ENCODE measurements at places on chromosomes 1 and 21.

- no peak for DNase-seq
These were observed 63.6 kb downstream of the GADD45A start for GRCh38 chr1:67748630-67749029.

DNA sequence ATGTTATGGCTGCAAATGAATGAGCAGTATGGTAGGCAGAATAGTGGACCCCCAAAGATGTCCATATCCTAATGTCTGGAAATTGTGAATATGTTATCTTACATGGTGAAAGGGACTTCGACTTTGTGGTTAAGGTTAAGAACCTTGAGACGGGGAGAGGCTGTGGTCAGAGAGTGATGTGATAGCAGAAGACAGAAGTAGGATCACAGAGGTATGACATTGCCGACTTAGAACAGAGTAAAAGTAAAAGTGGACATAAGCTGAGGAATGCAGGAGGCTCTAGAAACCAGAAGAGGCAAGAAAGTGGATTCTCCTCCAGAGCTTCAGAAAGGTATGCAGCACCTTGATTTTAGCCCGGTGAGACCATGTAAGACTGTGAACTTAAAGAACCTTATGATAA lies 74.6 kb downstream of the CTH start:
- DNase-seq = no peak

GRCh38 chr1:1004780-1005697 lies 5.1 kb upstream of the HES4 start:
- no peak for DNase-seq

DNA sequence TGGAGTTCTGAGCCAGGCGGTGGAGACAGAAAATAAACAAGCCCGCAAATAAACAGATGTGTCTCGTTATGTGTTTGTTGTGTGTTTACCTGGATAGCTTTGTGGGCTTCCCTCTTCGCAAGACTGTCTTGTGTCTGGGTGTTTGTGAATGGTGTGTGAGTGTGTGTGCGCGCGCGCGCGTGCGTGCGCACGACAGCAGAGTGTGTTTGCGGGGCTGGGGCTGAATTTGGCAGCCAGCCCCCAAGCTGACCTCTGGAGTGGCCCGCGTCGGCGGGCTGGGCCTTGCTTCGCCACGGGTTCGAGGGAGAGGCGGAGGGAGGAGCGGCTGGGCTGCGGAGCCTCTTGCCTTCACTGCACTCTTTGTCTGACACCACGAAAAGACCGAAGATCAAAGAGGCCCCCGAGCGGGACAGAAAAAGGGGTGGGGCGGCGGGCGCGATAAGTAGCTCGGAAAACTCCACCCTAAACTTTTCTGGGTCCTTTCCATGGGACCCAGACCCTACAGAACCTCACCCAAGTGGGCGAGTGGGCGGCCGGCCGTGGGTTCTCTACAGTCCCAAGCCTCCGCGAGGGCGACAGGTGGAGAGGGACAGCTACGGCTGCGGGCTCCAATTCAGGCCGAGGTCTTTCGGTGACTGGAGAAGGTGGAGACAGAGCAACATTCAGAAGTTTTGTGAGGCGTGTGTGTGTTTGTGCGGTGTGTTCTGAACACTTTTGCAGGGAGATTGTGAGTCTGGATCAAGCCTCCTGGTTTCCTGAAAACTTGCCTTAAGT lies 14.5 kb downstream of the PAX7 start:
- DNase-seq = no peak

DNA sequence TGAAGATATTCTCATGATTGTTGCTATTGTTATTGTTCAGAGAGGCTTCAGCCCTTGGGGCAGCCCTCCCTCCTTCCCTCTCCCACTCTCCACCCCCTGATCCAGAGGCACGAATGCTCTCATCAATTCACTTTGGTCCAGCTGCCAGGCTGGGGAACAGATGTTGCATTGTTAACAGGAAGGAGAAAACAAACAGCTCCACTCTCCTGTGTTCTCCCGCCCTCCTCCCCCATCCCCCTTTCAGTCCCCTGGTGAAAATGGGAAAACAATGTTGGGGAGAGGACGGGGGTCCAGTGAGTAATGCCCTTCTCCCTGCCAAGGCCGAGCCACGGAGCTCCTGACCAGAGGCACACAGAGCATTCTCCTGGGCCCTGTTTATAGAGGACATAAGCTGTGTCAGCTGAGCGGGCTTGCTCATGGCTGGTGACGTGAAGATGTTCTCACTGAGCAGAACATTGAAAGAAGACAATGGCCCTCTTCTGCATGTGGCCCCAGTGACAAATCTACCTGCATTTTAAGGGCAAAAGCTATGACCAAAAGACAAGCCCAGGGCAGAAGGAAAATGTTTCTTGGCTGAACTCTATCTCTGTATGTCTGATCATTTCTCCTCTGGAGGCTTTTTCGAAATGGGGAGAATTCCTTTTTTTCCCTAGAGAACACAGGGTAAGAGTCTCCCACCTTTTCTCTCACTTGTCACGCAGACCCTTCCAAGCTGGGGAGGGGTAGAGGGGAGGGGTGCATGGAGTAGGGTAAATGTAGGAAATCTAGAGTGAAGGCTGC lies 111.7 kb downstream of the GLUL start:
- DNase-seq = no peak

GRCh38 chr1:168179438-168180147 lies 831 bp downstream of the TIPRL start:
- DNase-seq = no peak

DNA sequence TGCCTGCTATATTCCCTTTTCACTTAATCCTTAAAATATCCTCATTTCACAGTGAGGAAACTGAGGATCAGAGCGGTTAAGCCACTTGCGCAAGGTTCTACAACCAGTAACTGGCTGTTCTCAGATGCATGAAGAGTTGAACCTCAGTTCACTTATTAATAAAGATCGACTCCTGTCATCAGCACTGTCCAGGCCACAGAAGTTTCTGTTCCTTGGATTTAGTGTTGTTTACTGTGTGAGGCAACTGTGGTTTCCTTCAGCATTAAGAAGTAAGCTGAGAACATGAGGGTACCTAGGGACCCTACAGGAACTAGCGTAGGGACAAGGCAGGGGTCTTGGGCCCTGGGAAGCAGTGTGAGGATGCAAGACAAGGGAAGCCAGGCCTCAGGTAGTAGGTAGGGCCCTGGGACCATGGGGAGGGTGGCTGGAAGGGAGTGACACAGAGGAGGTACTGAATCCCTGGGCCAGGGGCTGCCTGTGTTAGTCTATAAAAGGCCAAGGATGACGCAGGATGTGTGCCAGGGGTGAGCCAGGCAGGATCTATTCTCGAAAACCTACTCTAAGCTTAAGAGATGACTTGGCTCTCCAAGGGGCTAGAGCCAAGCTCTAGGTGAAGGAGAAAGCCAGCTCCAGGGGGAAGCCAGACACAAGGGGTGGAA lies 181.2 kb upstream of the CSF3R start:
- no peak for DNase-seq

GRCh38 chr1:30778154-30778978 lies 20.8 kb upstream of the LAPTM5 start:
- no peak for DNase-seq

- DNase-seq = no peak
These were observed 15.6 kb upstream of the CSF1 start for GRCh38 chr1:109894823-109895719.

DNA sequence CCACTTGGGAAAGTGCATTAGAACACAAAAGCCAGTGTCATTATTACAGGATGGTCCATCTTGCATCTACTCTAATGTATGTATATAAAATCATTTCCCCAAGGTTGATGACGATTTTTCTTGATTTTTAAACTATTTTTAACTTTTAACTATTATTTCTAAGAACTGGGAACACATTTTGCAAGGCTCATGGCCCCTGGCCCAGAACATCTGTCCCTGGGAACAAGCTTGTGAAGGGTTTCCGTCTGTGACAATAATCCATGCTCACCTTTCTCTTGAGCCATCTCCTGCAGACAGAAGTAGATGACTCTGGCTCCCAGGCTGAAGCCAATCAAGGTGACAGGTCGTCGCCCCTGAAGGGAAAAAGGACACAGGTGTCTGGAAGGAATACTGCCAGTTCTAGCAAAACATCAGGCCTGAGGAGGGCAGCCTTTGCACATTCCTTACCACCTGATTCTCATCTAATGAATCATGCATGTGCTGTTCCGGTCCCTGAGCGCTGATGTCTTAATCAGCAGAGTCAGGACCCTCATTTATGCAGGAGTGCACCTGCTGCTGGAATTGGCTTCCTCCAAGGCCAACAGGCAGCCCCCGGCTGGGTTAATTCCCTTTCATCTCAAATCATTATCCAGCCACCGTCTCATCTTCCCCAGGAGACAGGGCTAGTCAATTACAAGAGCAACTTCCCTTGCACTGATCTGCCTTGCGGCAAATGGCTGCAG lies 62.5 kb downstream of the TMCO4 start:
- no peak for DNase-seq

DNA sequence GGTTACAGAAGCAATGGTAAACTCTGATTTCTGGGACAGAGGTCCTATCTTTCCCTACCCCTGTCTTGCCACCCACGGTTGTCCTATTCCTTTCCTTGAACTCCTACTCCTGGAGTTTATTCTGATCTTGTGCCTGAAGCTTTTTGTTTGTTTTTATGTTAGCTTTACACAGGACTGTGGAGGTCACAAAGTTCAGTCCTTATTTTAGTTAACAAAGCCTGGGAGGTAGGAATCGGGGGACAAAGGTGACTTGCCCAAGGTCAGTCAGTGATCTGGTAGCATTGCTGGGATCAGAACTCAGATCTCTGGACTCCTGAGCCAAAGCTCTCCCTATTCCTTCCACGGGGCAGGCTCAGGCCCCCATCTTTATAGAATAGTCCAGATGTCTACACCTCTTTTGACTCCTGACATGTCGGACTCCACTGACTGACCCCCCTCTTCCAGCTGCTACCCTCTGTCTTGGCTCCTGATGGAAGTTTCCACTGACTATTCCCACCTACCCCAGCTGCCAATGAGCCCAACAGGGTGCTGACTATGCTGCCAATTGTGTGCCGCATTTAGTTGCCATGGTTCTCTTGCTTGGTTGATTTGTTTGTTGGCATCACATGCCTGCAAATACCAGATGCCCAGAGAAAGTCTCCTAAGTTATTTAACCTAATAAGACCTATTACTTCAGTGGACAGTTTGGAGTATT lies 9.9 kb downstream of the F5 start:
- no peak for DNase-seq

- no peak for DNase-seq
These were observed 4.2 kb downstream of the ADORA3 start for GRCh38 chr1:111499026-111499785.

DNA sequence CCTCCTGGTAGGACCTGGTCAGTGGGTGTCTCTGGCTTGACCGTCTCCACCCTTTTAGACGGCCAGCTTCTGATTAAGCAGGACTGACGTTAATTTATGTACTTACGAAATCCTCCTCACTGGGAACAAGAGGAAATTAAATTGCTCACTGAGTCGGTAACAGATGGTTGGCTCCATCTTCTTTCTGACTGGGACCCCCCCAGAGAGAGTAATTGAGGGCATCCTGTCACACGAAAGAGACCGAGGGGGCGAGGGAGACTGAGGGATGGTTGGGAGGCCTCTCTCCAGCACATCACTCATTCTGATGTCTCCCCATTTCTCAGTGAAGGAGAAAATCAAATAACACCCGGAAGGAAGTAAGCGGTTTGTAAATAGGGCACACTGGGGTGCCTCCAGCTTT lies 104.8 kb downstream of the OMA1 start:
- DNase-seq = no peak

DNA sequence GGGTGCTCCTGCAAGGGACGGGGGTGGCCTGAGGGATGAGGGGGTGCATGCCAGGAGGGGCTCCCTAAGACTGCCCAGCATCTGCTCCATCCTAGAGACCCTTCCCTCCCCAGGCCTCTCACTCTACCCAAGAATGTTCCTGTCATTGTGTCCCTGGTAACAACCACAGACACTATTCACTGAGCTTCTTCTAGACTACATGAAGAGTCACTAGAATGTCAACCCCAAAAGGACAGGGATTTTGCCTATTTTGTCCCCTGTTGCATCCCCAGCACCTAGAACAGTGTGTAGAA lies 2.9 kb downstream of the TNFRSF25 start:
- no peak for DNase-seq

GRCh38 chr1:155847823-155848529 lies 9.0 kb downstream of the GON4L start:
- no peak for DNase-seq

- DNase-seq = peak; percentile 95
These were observed 1.1 kb downstream of the STMN1 start for GRCh38 chr1:25904943-25905679.

GRCh38 chr1:48673332-48674105 lies 103.2 kb downstream of the BEND5 start:
- DNase-seq = no peak

DNA sequence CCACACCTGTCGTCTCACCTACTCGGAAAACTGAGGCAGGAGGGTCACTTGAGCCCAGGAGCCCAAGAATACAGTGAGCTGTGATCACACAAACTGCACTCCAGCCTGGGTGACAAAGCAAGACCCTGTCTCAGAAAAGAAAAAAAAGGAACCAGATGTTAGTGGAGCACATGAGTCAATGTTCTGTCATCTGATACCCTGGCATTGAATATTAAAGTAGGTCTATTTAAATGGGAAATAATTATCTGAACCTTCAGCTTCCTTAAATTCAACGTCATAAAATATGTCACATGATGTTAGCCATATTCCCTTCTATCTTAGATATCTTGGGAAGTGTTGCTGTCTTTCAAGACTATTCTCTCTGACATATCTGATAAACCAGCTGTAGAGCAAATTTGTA lies 47.3 kb downstream of the NCAM2 start:
- no peak for DNase-seq

GRCh38 chr1:181383695-181384094 lies 99.6 kb upstream of the CACNA1E start:
- DNase-seq = no peak

DNA sequence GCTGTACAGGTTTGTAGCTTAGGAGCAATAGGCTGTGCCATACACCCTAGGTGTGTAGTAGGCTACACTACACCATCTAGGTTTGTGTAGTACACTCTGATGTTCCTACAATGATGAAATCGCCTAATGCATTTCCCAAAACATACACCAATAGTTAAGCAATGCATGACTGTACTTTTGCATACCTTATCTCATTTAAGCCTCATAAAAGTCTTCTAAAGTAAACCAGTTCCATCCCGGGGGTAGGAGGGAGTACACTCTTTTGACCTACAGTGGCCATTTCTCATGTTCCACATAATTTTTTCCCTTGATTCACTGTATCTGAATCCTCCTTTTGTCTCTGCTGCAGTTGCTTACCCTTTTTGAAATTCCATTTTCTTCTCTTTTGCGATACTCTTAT lies 12.2 kb downstream of the TRMT13 start:
- no peak for DNase-seq

- DNase-seq = no peak
These were observed 660.0 kb upstream of the B3GALT2 start for GRCh38 chr1:193846411-193846810.

- DNase-seq = no peak
These were observed 416.7 kb downstream of the LRRIQ3 start for GRCh38 chr1:73781251-73781650.

GRCh38 chr1:110672001-110672752 lies 2.6 kb downstream of the KCNA3 start:
- peak; percentile 50 for DNase-seq

GRCh38 chr21:45003331-45004058 lies 63.7 kb downstream of the SLX9 start:
- DNase-seq = no peak

GRCh38 chr1:246599315-246599714 lies 33.1 kb downstream of the CNST start:
- no peak for DNase-seq

- no peak for DNase-seq
These were observed 2.4 kb upstream of the ARHGAP29 start for GRCh38 chr1:94239796-94240195.

GRCh38 chr1:22953740-22954141 lies 18.9 kb downstream of the LACTBL1 start:
- no peak for DNase-seq

GRCh38 chr21:29691616-29692491 lies 247.9 kb downstream of the GRIK1 start:
- no peak for DNase-seq

- DNase-seq = no peak
These were observed 45.7 kb upstream of the TSPAN2 start for GRCh38 chr1:115134850-115135480.
